HAP-1 (cell line): ENCODE measurements at places on chromosomes 3 and 15.

- DNase-seq = no peak
Measured at GRCh38 chr3:13634615-13635014, 85.7 kb downstream of the FBLN2 start.

DNA sequence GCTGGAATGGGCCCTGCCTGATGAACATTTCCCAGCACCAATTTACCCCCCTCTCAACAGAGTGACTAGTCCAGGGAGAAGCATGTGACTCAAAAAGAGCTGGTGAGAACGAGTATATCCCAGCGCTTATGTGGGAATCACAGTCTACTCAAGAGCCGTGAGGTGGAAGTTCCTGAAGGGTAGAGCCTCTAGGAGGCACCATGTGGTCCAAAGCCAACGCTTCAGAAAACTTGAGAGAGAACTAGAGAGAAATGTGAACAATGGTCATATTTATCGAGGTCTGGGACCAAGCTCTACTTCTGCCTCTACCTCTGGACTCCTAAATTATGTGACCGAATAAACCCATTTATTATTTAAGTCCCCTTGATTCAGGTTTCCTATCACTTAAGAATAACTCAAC, 111.0 kb upstream of the RAP2B start:
- no peak for DNase-seq

GRCh38 chr3:28139967-28140634, 101.3 kb upstream of the CMC1 start:
- no peak for DNase-seq

GRCh38 chr15:78195735-78196201, 38.6 kb downstream of the ACSBG1 start:
- peak; percentile 66 for DNase-seq

- no peak for DNase-seq
Measured at GRCh38 chr15:64032329-64032728, 14.0 kb downstream of the DAPK2 start.

- no peak for DNase-seq
Measured at GRCh38 chr3:148457886-148458285, 239.8 kb upstream of the AGTR1 start.

DNA sequence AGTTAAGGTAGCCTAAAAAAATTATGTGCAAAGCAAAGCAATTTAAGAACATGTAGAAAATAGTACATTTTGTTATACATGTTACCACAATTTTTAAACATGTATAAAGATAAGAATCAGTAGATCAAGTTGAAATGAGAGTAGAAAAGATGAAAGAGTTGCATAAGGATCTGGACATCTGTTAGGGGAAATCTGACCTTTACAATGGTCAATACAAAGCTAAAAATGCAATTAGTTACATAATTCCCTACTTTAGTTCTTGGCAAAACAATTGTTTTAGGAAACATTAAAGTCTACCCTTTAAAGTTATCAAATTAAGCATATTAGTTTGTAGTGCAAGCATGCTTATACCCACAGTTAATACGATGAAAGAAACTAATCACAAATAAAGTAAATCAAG, 32.7 kb downstream of the TOP2B start:
- DNase-seq = no peak

GRCh38 chr3:69770976-69771634, 31.8 kb downstream of the MITF start:
- DNase-seq = no peak

GRCh38 chr3:187025254-187025655, 94.9 kb downstream of the ST6GAL1 start:
- no peak for DNase-seq

DNA sequence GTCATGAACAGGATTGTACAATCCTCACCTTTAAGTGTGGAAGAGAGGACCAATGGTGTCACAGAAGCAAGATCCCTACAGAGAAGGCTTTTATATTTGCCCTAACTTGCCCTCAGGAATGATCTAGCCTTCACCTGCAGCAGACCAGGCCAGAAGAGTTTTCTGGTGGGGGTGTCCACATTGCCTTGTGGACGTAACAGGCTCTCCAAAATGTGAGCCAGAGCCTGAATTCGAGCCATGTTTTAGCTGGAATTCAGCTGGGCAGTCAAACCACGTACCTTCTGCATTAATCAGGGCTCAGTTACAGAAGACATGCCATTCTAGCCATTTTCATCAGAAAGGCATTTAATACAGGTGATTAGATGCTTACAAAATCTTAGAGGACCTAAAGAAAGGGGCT, 23.6 kb upstream of the RAB7A start:
- no peak for DNase-seq

DNA sequence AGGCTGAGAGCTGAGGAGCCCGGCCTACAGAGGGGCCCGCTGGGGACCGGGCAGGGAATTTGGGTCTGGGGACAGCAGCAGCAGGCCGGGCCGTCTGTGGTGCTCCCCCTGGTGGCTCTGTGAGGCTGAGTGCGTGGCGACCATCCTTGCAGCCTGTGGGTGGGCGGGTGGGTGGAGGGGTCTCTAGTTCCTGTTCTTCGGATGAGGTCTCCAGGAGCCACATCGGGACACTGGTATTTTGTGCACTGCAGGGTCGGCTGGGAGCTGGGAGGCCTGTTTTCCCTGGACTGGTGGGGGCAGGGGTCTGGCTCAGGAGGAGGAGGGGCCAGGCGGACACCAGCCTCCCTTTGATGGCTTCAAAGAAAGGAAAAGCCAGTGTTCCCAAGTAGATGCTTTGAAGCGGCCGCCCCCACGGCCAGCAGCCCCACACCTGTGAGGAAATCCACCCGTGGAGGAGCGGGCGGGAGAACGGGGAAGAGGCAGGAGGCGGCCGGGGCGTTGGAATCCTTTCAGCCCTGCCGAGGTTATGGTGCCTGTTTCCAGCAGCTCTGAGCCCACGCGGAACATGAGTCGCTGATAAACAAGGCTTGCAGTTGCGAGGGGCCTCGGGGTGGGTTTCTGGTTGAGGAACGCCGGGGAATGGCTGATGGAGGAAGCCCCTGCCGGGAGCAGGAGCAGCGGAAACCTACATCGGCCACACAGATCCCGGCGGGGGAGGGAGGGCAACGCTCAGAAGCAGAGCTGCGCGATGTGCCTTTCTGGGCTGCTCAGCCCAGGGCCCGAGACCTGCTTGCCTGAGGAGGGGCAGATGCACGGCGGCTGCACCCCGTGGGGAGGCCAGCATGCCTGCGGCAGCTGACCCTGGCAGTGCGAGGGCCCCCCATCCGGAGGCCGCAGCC, 154.3 kb downstream of the NSMCE3 start:
- DNase-seq = peak; percentile 58

DNA sequence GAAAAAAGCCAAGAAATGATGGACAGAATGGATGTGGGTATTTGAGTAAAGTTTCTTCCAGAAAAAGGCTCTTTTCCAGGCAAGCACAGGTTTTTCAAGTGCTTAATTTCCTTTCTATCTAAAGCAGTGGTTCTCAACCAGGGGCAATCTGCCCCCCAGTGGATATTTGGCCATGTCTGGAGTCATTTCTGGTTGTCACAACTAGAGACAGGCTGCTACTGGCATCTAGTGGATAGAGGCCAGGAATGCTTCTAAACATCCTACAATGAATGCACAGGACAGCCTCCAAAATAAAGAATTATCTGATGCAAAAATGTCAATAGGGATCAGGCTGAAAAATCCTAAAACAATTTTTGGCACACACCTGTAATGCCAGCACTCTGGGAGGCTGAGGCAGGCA, 23.9 kb downstream of the SEC22C start:
- no peak for DNase-seq

DNA sequence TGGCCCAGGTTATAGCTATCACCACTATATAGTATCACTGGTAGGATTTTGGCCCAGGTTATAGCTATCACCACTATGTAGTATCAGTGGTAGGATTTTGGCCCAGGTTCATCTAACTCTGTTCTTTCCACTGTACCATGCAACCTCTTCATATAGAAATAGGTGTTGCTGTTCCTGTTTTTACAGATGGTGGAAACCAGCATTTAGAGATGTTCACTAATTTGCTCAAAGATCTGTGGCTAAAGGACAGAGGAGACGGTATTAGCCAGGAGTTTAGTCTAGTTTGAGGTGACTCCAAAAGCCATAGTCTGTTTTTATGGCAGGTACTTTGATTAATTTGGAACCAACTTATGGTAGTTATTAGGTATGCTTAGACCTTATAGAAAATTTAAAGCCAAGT, 3.1 kb downstream of the LRCH3 start:
- no peak for DNase-seq

- DNase-seq = no peak
Measured at GRCh38 chr15:39908186-39908585, 11.9 kb downstream of the GPR176 start.

- DNase-seq = no peak
Measured at GRCh38 chr15:34311563-34311962, 26.0 kb downstream of the SLC12A6 start.

GRCh38 chr15:101781928-101782327, 21.4 kb upstream of the OR4F6 start:
- peak; percentile 21 for DNase-seq

DNA sequence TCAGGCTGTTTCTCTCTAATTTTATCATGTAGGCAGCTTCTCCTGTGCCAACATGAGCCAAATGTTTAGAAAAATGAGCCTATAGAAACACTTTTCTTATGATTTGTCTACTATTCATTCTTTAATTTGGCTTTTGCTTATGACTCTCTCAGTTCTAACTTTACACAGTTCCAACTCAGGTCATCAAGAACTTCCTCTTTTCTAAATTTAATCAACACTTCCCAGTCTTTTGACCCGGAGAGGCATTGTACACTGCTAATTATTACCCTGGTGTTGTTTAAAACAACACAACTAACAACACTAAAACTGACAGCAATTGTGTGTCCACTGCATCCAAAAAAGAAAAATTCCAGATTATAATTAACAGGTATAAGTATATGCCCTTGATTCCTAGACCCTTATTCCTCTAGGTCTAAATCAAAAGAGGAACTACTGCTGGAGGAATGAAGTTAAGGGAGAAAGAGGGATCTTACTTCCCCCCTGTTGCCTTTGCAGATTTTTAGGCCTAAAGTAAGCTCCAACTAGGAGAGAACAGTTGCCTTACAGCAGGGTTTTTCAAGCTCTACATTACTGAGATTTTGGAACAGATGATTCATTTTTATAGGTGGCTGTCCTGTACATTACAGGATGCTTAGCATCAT, 332.2 kb upstream of the GOLIM4 start:
- no peak for DNase-seq

DNA sequence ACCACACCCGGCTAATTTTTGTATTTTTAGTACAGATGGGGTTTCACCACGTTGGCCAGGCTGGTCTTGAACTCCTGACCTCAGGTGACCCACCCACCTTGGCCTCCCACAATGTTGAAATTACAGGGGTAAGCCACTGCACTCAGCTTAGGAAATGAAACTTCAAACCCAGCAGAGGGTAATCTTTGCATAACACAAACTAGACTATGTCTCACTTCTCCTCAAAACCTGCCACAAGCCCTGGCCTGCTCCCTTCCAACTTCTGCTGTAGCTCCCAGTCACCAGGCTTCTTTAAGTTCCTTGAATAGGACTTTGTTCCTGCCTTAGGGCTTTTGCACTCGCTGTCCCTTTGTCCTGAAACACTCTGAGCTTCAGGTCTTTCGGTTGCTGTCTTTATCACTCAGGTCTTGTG, 39.2 kb upstream of the SEMA4B start:
- DNase-seq = no peak

- no peak for DNase-seq
Measured at GRCh38 chr3:14771593-14772497, 46.9 kb upstream of the FGD5 start.

DNA sequence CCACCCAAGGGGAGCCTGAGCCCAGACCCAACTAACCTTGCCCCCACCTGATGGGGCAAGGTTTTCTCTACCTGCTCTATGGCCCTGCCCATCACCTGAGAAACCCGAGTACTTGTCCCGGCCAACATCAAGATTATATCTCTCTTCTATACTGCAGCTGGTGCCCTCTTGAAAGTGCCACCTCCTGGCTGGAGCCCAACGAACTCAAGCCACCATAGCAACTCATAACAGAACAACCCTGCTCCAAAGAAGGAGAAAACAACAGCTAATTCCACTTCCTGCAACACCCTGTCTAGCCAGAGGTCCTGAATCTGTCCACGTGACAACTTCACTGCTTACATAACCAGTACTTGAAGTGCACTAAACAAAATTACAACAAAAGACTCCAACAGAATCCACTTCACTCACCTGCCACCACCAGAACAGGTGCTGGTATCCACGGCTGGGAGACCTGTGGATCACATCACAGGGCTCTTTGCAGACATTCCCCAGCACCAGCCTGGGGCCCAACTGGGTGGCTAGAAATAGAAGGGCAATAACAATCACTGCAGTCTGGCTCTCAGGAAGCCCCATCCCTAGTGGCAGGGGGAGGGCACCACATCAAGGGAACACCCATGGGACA, 49.2 kb downstream of the PIERCE2 start:
- DNase-seq = no peak
